ENCODE measurements at places on chromosomes 5 and 9.

DNA sequence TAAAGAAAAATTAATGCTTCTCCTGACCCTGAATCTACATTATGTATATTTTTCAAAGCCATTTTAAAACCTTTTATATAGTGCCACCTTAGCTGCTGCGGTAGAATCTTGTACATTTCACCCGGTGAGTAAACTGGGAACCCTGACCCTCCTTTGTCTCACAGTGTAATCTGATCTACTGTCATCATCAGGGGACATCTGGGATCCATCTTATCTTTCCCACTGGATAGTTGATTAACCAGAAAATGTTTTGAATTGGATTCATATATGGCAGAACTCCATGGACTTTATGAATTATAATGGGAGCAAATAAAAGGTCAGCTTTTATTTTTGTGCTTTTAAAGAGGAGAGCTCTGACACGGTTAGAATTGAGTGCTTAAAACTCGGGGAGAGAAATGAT is 95.0 kb downstream of the ADAMTSL1 start:
- H3K27ac ChIP-seq, result no peak overlapping the region
- no peak overlapping the region for H3K4me3 ChIP-seq
- no peaks in the 10 kb centered on the region for H3K36me3 ChIP-seq
- no peaks in the 10 kb centered on the region for H3K4me1 ChIP-seq

DNA sequence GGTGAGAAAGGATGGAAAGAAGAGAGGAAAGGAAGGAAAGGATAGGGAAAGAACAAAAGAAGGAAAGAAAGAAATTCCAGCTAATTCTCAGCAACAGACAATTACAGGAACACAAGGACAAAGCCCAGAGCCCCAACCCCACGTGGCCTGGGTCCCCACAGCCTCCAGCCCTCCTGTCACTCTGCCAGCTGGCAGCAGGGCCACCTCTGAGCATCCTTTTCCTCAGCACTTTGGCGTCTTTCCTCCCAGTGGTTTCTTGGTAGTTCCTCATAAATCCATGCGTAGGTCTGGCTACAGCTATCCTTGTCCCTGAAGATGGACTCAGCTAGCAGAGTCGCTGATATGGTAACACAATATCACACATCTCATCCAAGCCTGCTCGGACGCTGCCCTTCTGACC is 28.3 kb downstream of the ADAMTS2 start:
- H3K27ac ChIP-seq, result no peak overlapping the region
- no peaks in the 10 kb centered on the region for H3K36me3 ChIP-seq
- peak; percentile 22 for DNase-seq
- peaks cover 4% of the 10 kb centered on the region for H3K4me1 ChIP-seq
- no peak overlapping the region for H3K4me3 ChIP-seq

GRCh38 chr9:87322840-87323635 is 174.6 kb upstream of the DAPK1 start:
- peak overlapping the region; percentile 34 for H3K27ac ChIP-seq
- H3K4me3 ChIP-seq, result no peak overlapping the region
- no peak for DNase-seq
- no peaks in the 10 kb centered on the region for H3K36me3 ChIP-seq
- peaks cover 2% of the 10 kb centered on the region for H3K4me1 ChIP-seq
- H3K27me3 ChIP-seq, result no peaks in the 10 kb centered on the region

DNA sequence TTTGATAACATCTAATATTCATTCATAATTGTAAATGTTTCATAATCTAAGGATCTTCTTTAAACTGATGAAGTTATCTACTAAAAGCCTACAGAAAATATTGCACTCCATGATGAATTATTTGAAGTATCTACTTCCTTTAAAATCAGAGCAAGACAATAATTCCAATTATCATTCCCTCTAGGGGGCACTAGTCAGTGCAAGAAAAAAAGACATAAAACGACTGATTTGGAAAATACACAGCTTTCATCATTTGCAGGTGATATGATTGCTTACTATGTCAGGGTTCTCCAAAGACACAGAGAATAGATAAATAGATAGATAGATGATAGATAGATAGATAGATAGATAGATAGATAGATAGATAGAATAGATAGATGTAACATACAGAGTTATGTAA is 13.5 kb upstream of the GRM6 start:
- no peaks in the 10 kb centered on the region for H3K4me1 ChIP-seq
- no peaks in the 10 kb centered on the region for H3K27me3 ChIP-seq
- DNase-seq, result no peak
- no peak overlapping the region for H3K4me3 ChIP-seq

DNA sequence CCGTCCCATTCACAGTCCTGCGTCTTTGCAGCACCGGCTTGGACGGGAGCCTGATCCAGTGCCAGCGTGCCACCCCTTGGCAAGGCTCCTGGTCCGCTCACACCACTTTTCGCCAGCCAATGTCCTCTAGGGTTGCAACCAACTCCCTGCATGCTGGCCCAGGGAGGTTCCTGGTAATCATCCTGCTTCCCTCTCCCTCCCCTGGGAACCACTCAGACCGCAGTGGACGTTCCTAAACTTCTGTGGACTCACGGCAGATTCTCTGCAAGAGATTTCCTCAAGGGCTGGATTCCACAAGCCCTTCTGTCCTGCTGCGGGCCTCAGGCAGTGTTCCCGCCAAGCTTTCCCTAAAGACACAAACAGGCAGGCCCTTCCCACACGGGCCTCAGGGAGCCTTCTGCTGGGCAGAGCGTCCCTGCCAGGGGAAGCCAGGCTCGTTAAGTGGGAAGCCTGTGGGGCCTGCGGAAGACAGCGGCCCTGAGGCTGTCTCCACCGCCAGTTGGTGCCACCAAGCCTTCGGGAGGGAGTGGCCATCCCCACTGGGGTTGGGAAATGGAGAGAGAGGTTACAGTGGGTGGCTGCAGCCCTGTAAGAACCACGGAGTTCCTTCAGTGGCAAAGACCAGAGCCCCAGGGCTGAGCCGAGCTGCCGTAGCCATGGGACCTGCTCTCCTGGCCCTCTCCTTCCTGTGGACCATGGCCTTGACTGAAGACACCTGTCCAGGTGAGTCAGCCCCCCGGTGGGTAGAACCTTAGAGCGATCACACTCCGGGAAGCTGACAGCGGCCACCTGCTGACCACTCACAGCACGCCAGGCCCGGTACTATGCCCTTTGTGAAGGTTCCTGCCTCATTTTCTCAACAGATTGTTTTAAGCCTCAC is 16.4 kb upstream of the FCN2 start:
- H3K36me3 ChIP-seq, result no peaks in the 10 kb centered on the region
- peak; percentile 68 for DNase-seq
- peaks cover 17% of the 10 kb centered on the region for H3K4me1 ChIP-seq
- H3K27me3 ChIP-seq, result no peaks in the 10 kb centered on the region
- H3K27ac ChIP-seq, result no peak overlapping the region

DNA sequence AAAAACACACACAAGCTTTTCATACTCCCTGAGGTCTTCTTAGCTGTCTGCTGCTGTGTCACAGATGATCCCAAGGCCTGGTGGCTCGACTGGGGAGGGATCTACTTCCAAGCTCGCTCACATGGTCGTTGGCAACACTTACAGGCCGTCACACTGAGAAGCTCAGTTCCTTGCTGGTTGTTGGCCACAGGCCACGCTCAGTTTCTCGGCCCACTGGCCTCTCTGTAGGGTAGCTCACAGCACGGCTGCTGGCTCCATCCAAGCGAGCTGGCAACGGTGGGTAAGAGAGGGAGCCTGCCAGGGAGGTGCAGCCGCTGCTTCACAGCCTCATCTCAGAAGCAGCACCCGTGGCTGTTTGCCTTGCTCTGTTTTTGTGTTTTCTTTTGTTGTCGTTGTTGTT is 43.8 kb upstream of the GFPT2 start:
- no peaks in the 10 kb centered on the region for H3K4me1 ChIP-seq
- H3K27ac ChIP-seq, result no peak overlapping the region
- H3K4me3 ChIP-seq, result no peak overlapping the region
- H3K27me3 ChIP-seq, result no peaks in the 10 kb centered on the region
- DNase-seq, result no peak

GRCh38 chr9:89631384-89631783 is 26.6 kb downstream of the GADD45G start:
- H3K4me3 ChIP-seq, result no peak overlapping the region
- no peaks in the 10 kb centered on the region for H3K36me3 ChIP-seq
- H3K27ac ChIP-seq, result no peak overlapping the region

- no peak for DNase-seq
- H3K36me3 ChIP-seq, result no peaks in the 10 kb centered on the region
- no peaks in the 10 kb centered on the region for H3K4me1 ChIP-seq
- no peak overlapping the region for H3K27ac ChIP-seq
- H3K4me3 ChIP-seq, result no peak overlapping the region
- H3K27me3 ChIP-seq, result no peaks in the 10 kb centered on the region
Measured at GRCh38 chr5:9686216-9686615, 56.1 kb upstream of the TAS2R1 start.

- H3K4me1 ChIP-seq, result no peaks in the 10 kb centered on the region
- H3K4me3 ChIP-seq, result no peak overlapping the region
- H3K27me3 ChIP-seq, result no peaks in the 10 kb centered on the region
Measured at GRCh38 chr5:160618286-160618685, 196.6 kb downstream of the PTTG1 start.

GRCh38 chr5:73998489-73998888 is 372.5 kb downstream of the ARHGEF28 start:
- H3K27me3 ChIP-seq, result no peaks in the 10 kb centered on the region
- peaks cover 3% of the 10 kb centered on the region for H3K4me1 ChIP-seq
- no peak for DNase-seq

DNA sequence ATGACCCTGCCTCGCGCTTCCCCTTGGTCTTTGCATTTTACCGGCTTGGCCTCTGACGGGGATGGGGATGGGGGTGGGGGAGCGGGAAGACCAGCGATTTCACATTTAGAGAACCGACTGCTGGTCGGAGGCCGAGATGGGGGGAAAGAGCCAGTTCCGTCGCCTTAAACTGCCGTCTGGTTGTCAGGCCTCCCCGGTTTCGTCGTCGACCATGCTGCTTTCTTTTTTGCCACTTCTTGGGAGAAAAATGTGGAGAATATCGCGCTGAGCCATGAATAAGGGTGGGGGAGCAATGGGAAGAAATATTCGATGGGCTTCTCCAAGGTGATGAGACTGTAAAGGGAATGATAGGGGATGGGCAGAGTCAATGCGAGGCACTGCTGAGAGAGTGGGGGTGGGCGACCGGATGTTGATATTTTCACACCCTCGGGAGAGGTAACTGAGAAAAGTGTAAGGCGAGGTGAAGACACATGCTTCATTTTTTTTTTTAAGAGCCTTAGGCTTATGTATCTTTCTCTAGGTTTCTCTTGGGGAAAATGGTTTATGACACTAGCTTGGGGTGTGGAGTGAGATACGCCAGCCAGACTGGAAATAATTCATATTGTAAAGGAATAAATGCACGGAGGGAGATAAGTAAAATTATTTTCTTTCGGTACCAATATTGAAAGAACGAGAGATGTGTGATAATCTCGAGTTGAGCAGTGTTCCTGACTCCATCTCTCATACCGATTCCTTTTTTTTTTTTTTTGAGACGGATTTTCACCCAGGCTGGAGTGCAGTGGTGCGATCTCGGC is 1.1 kb downstream of the KIF2A start:
- no peak for DNase-seq
- H3K4me3 ChIP-seq, result peak overlapping the region; percentile 83
- no peaks in the 10 kb centered on the region for H3K36me3 ChIP-seq
- H3K4me1 ChIP-seq, result peaks cover 1% of the 10 kb centered on the region

DNA sequence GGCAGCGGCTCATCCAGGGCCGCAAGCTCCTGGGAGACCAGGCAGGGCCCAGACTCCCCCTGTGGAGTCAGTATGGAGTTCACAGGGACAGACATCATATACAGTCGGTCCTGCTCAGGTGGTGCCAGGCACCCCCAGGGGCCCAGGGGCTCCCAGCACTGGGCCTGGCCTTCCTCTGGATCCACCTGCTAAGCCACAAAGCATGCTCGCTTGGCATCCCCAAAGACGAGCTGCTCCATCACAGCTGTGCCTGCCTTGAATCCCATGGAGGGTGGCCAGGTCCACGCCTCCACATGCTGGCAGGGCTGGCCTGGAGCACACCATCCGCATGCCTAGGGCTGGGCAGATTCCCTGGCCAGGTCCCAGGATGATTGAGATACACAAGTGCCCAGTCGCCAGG is 4.6 kb downstream of the BICD2 start:
- no peak for DNase-seq
- H3K4me3 ChIP-seq, result no peak overlapping the region
- H3K27me3 ChIP-seq, result no peaks in the 10 kb centered on the region
- peaks cover 26% of the 10 kb centered on the region for H3K4me1 ChIP-seq
- H3K27ac ChIP-seq, result no peak overlapping the region

DNA sequence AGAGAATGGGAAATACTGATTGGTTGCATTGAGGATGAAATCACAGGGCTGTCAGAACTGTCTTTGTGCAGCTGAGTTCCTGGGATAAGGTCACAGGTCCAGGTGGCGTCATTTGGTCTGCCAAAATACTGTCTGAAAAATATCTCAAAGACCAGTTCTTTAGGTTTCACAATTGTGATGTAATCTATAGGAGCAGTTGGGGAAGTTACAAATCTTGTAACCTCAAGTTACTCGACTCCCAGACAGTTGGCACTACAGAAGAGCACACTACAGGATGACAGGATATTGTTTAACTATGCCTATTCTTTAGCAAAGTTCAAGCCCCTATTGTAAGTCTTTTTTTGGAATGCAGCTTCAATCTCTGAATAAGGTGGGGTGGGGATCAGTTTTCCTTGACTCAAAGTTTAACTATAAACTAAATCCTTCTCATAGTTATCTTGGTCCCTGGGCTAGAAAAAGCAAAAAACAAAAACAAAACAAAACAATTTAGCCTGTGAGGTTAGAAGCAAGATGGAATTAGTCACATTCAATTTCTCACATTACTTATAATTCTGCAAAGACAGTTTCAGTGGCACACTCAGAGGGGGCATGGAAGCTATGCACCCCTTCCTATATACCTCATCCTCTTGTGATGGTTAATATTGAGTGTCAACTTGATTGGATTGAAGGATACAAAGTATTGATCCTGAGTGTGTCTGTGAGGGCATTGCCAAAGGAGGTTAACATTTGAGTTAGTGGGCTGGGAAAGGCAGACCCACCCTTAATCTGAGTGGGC is 276.0 kb downstream of the AUH start:
- H3K4me3 ChIP-seq, result no peak overlapping the region
- H3K36me3 ChIP-seq, result no peaks in the 10 kb centered on the region
- H3K27ac ChIP-seq, result no peak overlapping the region
- no peaks in the 10 kb centered on the region for H3K27me3 ChIP-seq
- DNase-seq, result no peak

GRCh38 chr5:67353500-67354450 is 157.2 kb upstream of the CD180 start:
- peaks cover 2% of the 10 kb centered on the region for H3K4me1 ChIP-seq
- no peaks in the 10 kb centered on the region for H3K36me3 ChIP-seq
- no peak for DNase-seq
- H3K27me3 ChIP-seq, result no peaks in the 10 kb centered on the region
